ENCODE measurements at places on chromosomes 7 and 10.
A peak's percentile ranks its signal among the peaks of the same experiment; 100 is the strongest.

GRCh38 chr10:6729861-6730344, 149.8 kb upstream of the PRKCQ start:
- DNase-seq, result no peak

DNA sequence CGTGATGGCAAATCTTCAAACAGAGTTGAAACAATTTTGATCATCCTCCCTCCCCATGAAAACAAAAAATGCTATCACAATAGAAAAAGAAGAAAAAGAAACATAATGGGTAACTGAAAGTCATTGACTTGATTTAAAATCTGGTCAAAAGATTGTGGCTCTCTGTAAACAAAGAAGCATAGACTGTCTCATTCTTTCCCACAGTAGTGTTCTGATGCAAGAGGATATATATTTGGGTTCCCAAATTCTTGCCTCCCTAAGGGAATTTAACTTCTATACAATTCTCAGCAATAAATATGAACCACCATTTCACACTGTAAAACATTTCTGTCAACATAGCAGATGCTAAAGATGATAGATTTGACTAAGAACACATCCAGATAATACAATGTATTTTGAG, 32.8 kb upstream of the MEOX2 start:
- DNase-seq, result no peak

- DNase-seq, result peak; percentile 69
Observed at GRCh38 chr10:76643511-76643911, 994.1 kb downstream of the KCNMA1 start.

DNA sequence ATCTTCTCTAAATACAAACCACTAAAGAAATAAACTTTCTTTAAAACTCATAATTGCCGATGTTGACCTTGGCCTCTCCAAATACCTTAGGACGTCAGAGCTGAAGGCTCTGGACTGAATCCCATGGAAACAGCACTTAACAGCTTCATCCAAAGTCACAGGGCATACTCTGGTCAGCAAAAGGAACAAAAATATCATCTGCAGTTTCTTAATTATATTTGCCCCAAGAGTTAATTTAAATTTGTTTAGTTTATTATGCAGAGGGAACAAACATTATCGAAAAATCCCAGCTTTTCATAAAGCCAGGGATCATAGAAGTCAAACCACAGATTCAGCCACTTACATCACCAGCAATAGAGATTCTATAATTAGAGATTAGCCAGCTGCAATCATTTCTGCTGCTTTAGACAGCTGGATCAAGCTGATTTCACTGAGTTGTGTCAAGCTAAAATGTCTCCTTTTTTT, 20.5 kb upstream of the FAM13C start:
- DNase-seq, result no peak

DNA sequence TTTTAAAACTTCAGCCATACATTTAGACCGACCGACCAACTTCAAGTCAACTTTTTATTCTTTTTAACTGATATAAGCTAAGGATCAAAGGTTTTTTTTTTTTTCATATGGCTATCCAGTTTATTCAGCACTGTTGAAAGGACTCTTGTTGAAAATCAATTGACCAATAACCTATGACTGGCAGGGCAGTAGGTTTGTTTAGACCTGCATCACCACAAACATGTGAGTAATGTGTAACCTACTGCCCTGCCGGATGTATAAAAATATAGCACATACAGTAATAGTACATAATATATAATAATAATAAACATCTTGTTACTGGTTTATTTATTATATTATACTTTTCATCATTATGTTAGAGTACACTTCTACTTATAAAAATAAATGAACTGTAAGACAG, 434.6 kb upstream of the SEMA3A start:
- DNase-seq, result no peak

DNA sequence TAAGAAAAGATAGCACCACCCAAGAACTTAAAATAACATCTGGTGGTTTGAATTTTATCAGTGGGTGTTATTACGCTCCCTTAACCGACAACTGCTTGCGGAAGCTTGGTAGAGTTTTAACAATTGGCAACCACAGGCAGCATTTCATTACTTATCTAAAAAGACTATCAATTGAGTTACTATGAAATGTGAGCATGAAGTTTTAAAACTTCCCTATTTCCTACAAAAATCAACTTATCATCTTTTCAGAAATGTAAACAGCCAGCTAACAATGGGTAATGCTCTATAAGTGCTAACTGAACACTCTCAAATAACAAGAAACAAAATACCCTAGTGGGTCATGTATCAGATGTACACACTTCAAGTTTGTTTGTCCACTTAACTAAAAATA, 68.8 kb downstream of the OSBPL3 start:
- DNase-seq, result no peak

DNA sequence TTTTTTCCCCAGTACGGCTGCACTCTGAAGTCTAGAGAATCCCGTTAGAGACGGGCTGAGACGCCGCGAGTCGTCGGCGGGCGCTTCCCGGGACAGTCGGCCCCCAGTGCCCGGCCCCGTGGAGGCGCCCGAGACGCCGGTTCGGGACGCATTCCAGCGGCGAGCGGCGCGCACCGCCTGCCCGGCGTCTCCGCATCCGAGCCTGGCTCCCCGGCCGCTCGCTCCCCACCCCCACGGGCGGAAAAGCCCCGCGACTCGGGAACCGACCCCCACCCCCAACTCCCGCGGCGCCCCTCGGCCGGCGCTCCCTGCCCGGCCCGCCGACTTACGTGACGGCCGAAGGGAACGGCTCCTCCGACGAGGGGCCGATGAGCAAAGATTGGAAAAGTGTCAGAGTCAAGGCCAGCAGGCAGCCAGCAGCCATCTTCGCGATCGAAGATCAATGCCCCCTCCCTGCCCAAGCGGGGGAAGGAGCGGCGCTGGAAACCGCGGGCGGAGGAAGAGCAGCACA, 486 bp downstream of the CACNA2D1 start:
- DNase-seq, result peak; percentile 38

- no peak for DNase-seq
Observed at GRCh38 chr7:151895631-151896031, 18.7 kb upstream of the PRKAG2 start.

DNA sequence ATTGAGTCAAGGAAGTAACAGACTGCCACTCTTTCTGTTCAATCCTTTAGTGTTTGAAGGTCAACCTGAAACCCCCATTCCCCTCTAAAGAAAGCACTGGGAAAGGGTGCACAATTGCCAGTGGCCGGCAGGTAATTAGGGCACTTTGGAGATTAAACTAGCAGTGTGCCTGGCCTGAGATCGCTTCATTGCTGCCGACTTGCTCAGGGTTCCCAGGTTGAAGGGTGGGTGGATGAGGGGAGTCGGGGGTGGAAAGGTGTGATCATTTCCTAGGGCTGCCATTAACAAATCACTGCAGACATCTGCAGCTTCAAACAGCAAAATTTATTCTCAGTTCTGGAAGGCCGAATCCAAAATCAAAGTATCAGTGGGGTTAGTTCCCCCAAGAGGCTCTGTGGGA, 16.3 kb upstream of the BTBD16 start:
- DNase-seq, result no peak

DNA sequence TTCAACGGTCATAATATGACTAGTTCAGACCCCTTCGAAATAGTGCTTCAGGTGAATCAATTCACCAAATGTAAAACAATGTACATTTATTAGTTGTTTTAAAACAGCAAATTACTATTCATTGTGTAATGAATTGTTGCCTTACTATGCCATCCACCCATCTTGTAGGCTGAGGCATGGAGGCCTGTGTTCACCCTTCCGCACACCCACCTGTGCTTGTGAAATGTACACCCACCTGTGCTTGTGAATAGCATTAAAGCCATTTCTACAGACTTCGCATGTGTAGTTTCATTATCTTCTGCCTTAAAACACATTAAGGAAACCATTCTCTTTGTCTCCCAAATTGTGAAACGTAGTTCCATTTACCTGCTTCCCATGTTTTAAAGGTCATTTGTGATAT, 16.8 kb downstream of the CLRN3 start:
- no peak for DNase-seq

Data from uterus (tissue), 4 donors.